ENCODE measurements at places on chromosomes 3 and 15. TPM values are rescaled to one million over a fixed set of nuclear protein-coding genes. Genes with fewer than 3 reads are reported as not detected.

DNA sequence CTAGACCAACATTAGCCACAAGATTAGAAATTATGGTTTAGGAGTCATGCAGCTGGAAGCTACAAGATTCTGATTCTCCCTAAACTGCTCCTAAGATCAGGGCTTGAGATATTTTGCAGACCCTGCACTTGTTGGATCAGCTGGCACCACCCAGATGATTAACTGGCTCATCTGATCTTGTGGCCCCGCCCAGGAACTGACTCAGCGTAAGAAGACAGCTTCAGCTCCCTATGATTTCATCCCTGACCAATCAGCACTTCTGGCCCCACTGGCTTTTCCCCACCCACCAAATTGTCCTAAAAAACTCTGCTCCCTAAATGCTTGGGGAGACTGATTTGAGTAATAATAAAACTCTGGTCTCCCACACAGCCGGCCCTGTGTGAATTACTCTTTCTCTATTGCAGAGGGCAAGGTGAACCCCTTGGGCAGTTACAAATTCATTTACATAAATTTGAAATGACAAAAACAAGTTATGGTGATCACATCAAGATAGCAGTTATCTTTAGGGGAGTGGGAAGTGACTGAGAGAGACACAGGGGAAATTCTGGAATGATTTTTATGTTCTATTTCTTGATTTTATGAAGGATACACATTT, 76.5 kb downstream of the CD200R1L start:
- peak; percentile 77 for DNase-seq

GRCh38 chr3:23926736-23927135, 9.8 kb downstream of the RPL15 start:
- no peak for DNase-seq

GRCh38 chr3:132549890-132550578, 47.0 kb upstream of the ACKR4 start:
- no peak for DNase-seq

DNA sequence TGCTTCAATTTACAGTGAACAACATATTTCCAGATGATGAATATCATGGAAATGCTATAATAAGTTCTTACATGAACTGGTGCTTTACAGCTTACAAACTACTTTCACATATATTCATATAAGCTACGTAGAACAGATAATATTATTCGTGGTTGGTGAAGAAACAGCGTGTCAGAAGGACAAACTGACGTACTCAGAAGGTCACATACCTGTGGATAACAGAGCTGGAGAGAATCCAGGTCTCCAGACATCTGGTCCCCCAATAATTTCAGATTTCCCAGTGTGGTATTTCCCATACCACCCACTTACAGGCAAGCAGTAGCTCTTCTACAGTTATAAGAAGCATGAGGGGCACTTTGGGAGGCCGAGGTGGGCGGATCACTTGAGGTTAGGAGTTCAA, 156.6 kb downstream of the PLD1 start:
- no peak for DNase-seq

DNA sequence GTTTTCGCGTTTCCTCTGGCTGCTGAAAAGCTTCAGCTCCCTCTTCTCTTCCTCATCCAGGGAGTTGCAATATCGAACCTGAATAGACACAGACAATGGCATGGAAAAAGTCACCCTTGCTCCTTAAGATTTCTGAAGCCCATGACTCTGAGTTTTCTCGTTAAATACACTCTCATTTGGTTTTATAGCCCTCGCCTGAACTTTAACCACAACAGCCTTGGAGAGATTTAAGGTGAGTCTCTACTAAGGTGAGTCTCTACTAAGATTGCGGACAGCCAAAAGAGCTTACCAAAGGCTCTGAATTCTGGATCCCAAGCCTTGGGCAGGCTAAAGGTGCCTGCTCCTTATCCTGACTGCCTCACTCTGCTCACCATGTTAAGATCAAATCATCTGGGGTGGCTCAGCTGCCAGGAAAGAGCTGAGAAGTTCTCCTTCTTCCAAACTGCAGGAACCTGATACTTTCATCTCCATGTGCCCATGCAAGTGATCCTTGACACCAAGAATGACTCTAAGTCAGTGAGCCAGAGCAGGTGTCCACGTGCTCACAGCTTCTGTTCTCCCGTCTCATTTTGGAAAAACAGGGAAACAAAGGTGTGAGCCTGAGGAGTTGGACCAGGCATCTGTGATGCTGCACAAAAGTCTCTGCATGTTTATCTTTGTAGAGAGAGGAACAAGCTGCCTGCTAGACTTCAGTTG, 65.1 kb downstream of the PRICKLE2 start:
- DNase-seq, result no peak

DNA sequence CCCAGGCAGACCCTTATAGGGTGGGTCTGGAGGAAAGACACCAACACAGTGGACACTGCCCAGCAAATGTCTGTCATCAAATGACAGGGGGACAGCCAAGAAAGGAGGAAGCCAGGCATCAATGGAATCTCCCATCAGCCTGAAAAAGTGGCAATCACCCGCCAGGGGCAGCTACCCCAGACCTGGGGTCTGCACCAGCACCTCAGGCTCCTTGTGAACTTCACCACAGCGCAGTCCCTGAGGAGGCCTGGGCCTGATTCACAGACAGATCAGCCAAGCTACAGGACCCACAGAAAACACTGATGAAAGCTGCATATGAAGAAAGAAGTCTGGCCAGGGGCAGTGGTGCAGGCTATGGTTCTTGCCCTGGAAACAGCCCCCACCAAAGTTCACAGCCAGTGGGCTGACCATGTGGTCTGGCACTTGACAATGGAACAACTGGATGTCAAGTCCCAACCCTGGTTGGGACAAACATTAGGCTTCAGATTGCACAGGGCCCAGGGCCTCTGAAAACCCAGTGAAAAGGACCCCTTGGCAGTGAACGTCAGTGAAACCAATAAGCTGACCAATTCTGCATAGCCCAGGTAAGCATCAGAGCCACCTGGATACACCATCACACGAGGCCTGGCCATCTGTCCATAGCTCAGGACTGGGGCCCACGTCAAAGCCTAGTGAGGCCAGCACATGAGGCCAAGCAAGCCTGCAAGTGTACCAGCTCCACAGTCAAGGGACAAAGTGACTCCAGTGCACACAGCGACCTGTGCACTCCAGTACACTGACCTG, 29.1 kb downstream of the ALS2CL start:
- peak; percentile 14 for DNase-seq

DNA sequence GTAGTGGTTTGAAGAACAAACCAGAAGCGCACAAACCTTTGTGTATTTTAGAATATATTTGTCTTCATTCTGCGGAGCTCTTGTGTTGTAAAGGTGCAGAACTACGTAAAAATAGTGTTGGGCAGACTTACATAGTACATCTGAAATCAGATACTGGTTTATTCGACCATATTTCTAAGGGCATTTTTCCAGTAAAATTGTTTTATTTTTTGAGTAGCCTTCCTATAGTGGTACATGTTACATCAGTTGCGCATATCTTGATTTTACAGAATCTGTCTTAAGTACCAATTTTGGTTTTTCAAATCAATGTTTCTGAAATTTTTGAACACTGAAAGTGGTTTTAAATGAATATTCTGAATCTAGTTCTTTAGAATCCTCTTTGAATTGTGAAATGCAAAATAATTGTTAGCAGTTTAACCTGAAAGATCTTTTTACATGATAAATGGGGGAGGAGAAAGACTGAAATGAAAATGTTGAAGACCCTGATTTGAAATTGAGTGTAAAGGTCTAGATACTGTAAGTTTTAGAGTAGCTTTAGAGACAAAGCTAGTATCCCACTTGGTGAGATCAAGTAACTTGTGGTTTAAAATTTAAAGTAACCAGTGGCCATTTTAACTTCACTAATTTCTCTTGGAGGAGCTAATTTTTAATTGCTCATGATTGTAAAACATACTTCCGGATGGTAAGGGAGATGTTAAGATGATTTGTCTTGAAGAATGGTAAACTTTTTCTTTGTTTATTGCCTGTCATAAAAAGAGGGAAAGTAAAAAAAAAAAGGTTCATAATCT, 15.5 kb upstream of the CHD2 start:
- no peak for DNase-seq

DNA sequence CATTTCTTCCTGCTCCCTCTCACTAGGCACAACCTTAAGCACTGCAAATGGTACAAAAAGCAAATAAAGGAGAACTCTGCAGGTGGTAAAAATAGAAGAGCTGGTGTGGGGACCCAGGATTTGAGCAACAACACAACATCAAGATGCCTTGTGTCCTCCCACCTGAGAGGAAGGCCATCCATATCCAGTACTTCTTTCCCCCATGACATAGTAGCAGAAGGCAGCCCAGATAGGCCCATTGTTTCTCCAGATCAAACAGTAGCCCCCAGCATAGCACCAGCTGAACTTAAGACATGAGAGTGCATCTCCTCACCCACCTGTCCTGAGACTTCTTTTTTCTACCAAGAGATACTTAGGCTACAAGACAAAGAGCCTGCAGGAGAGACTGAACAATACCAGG, 180.5 kb downstream of the GOLGA6L6 start:
- no peak for DNase-seq

GRCh38 chr3:40979962-40980361, 219.3 kb upstream of the CTNNB1 start:
- DNase-seq, result no peak

- no peak for DNase-seq
Measured at GRCh38 chr15:100959066-100960050, 40.2 kb downstream of the LRRK1 start.

- DNase-seq, result no peak
Measured at GRCh38 chr15:53836618-53837017, 77.2 kb upstream of the WDR72 start.

GRCh38 chr3:188486126-188486525, 332.2 kb downstream of the LPP start:
- no peak for DNase-seq

DNA sequence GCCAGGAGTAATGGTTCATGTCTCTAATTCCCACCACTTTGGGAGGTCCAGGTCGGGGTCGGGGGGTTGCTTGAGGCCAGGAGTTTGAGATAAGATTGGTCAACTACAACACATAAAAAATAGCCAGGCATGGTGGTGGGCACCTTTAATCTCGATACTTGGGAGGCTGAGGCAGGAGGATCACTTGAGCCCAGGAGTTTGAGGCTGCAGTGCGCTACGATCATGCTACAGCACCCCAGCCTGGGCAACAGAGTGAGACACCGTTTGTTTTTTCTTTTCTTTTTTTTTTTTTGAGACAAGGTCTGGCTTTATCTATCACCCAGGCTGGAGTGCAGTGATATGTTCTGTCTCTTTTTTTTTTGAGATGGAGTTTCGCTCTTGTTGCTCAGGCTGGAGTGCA, 1.3 kb upstream of the VPS33B start:
- no peak for DNase-seq

DNA sequence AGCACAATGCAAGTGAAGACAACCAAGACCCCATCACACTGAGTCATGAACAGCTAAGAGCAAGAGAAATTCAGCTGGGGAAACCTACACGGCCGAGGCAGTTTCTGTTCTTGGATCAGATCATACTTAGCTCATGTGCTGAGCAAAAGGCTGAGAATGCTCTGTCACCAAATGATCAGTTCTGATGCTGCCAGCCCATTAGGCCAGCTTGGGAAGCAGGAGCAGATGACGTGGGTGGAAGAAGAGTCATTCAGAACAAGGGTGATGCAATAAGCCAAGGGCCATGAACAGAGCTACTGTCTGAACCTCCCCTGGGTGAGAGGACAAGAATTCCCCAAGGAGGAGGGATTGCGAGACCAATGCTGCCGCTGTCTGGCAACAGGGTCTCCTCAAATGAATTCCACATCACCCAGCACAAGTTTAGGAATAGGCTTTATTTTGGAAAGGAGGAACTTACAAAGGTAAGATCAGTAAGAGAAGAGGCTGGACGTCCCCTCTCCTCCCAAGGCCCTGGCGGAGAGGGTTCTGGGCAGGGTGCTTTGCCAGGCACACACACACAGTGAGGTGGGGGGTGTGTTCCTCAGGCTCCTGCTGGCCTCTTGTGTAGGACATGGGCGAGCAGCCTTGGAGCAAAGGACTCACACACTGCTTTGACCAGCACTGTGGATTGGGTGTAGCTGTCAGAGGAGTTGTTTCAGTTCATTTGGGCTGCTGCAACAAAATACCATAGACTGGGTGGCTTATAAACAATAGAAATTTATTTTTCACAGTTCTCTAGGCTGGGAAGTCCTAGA, 65.6 kb upstream of the CTXND1 start:
- DNase-seq, result peak; percentile 71

DNA sequence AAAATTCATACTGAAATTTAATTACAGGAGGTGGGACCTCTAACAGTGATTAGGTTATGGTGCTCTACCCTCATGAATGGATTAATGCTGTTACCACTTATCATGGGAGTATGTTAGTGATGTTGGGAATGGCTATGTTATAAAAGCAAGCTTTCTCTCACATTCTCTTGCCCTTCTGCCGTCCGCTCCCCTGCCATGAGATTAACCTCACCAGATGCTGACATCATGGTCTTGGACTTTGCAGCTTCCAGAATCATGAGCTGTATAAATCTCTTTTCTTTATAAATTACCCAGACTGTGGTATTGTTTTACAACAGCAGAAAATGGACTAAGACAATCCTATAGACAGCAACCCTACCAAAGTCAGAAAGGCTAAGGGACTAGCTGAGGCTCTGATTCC, 884.8 kb downstream of the FHIT start:
- DNase-seq, result no peak

DNA sequence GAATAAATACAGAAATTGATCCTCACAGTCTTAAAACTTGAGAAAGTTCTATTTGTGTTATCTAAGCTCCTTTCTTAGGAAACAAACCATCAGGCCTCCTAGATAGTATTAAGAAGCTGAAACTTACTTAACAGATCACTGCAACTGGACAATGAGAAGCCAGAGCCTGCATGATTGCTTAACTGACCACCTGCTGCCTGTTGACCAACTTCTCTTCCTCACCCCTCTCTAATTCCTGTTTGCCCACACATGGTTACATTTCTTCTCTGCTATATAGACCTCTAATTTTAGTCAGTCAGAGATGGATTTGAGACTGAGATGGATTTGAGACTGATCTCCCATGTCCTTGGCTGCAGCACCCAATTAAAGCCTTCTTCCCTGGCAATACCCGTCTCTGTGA, 13.5 kb downstream of the CCPG1 start:
- DNase-seq, result no peak

Gene ATP10A
- total RNA-seq, result 5.1 TPM

Gene CCR9
- total RNA-seq, result not detected

Gene SPRED1
- total RNA-seq, result 19.9 TPM

Gene APBA2
- total RNA-seq, result 0.73 TPM

Gene TGFBR2
- 243 TPM for total RNA-seq

Gene FAM81A
- total RNA-seq, result 2.4 TPM

Gene CFAP100
- not detected for total RNA-seq

Gene ZNF639
- total RNA-seq, result 23.5 TPM

Gene RASSF1
- 20.7 TPM for total RNA-seq

Gene ROPN1
- total RNA-seq, result 0.29 TPM
